ENCODE measurements at places on chromosomes 6 and 20.

DNA sequence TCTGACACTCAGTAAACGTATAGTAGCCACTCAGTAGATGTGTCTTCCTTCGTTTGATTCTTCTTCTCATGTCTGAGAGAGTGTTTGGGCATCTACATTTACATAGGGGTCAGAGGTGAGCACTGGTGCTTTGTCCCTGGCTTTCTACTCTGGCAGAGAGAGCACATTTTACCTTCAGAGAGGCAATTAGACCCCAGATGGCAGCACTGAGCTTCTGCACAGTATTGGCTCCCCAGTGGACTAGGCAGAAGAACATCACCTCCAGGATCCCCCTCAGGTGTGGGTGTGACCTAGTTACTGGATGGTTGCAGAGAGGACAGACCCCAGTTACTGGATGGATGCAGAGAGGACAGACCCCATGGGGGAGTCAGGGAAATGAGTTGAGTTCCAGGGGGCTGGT, 327.2 kb downstream of the DHX35 start:
- no peak for DNase-seq

- no peak for DNase-seq
Observed at GRCh38 chr20:757506-757905, 10.8 kb downstream of the SLC52A3 start.

DNA sequence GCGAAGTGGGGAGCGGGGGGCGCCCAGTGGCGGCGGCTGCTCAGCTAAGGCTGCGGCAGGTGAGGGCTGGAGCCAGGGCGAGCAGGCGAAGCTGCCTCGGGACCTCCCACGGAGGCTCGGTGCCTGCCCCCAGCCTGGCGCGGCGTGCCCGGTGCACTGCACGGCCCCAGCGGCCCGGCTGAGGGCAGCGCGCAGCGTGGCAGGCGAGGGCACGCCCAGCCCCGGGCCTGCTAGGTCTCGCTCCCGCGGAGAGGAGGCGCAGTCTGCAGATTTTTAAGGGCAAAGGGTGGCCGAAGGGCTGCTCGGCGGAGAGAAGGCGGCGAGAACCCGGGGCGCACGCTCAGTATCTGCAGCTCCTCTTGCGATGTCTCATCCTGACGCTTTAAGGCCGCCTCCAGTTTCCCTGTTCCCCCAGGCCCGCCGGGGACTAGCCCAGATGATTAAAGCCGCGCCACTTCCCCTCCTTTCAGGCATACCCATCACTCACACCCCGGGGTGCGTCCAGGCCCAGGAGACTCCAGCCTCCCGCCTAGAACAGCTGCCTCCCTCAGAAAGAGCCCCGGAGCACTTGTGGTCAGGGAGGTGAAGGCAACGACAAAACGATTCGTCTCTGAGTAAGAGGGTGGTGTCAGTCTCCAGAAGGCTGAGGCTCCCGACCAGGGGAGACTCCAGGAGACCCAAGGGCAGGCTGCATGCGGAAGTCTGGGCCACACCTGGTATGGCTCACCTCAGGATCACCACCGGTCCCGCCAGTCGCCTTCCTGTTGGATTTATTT, at the start of gene FERMT1:
Gene FERMT1, minus strand, starts transcription at position 158 of the 776 bp plus-strand sequence. CDS start 3,476 bp downstream, outside the sequence.
- no peak for DNase-seq

DNA sequence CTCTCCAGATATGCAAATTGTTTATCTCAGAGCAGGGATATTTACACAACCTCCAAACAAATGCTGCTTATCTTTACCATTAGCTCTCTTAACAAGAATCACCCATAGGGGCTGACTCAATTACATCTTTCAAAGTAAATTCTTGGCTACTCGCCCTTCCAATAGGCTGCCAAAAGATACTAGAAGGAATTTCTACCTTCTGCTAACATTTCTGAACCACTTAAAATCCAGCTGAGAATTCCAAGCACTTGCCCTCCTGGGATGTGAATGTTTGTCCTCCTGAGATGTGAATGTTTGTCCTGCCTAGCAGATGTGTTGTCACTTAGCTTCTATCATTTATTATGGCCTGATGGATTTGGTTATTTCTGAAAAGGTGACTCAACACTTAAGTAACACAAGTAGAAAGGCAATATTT, 388.0 kb downstream of the GJA1 start:
- DNase-seq = no peak

- DNase-seq = no peak
Observed at GRCh38 chr6:45880159-45880558, 135.5 kb downstream of the CLIC5 start.
